ENCODE measurements at places on chromosomes 7 and 10.

GRCh38 chr10:118729641-118730258, 25.0 kb downstream of the CACUL1 start:
- no peak for DNase-seq

- no peak for DNase-seq
These were observed 556.5 kb upstream of the LRRN3 start for GRCh38 chr7:110534241-110534931.

DNA sequence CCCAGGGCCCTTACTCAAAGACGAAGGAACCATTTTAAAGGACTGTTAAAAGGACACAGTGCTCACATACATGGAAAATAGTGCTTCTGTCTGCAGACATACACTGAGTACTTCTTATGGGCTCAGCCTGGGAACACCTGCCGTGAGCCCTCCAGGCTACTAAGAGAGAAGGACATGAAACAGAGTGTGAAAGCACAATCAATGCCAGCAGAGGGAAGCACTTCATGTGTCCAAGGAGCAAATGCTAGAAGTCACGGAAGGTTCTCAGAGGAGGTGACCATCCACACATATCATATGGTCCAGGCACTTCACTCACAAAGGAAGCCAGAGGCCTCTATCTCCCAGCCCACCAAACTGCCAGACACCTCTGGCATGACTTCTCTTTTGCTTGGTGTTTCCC, 15.5 kb downstream of the ELMO1 start:
- no peak for DNase-seq

- no peak for DNase-seq
These were observed 730.6 kb upstream of the IGFBP3 start for GRCh38 chr7:46651561-46652088.

- DNase-seq: no peak
These were observed 121.1 kb downstream of the CXCL12 start for GRCh38 chr10:44263771-44264170.

GRCh38 chr10:3714531-3714930, 70.5 kb downstream of the KLF6 start:
- no peak for DNase-seq

DNA sequence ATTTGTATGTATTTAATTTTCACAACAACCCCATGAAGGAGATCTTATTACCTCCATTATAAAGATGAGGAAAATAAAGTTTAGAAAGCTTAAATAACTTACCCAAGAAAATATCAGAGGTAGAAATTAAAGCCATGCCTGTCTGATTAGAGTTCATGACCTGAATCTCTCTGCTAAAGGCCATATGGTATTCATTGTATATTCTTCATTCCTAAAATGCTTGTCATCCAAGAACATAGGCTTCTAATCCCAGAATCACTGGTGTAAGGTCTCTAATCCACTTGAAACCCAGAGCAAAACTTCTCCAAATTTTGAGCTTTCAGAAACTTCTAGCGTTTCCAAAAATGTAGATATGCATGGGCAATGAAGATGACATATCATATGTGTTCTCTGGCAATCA, 72.3 kb upstream of the YAE1 start:
- no peak for DNase-seq

GRCh38 chr7:138961159-138961558, 20.0 kb downstream of the KIAA1549 start:
- DNase-seq: no peak

DNA sequence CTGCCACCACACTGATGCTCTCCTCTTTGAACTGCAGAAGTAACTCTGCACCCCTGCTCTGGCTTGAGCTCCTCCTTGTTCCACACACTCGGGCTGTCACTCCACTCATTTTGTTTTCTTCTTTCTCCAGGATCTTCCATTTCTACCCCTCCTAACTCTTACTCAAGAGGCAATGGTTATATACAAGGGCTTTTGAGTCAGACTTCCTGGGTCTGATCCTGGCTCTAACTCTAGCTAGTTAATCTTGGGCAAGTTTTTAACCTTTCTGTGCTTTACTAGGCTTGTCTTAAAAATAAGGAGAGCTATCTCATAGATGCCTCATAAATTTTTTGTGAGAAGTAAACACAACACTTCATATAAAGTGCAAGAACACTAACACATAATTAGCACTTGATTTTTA, 45.3 kb upstream of the GNAI1 start:
- DNase-seq: no peak

GRCh38 chr10:124236816-124237215, 143.4 kb upstream of the CHST15 start:
- DNase-seq: no peak

DNA sequence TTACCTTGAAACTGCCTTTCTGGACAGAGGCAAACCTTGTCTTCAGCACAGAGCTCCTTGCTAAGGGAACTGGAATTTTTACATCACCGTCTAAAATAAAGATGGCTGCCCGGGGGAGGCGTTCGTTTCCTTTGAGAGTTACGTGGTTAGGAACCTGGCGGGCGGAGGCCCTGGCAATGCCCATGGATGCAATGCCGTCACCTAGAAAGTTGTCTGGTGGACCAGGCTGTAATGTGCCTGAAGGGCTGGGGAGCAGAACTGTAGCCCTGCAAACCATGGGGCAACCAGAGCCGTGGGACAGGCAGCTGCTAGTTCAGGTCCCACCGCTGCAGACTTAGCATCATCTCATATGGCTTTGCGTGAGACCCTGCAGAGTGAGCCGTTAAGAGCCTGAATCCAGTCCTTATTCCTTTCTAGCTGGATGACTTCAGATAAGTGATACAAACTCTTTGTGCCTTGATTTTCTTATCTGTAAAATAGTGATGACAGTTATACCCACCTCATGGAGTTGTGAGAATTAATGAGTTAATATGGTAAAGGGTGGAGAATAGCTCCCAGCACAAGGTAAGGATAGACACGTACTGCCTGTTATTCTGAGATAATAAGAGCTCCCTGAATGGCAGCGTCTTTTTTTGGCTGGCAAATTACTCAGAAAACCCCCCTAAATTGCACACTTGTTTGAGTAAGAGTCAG, 219.7 kb downstream of the EMX2 start:
- no peak for DNase-seq

- DNase-seq: no peak
These were observed 77.4 kb upstream of the RET start for GRCh38 chr10:42999385-43000020.

DNA sequence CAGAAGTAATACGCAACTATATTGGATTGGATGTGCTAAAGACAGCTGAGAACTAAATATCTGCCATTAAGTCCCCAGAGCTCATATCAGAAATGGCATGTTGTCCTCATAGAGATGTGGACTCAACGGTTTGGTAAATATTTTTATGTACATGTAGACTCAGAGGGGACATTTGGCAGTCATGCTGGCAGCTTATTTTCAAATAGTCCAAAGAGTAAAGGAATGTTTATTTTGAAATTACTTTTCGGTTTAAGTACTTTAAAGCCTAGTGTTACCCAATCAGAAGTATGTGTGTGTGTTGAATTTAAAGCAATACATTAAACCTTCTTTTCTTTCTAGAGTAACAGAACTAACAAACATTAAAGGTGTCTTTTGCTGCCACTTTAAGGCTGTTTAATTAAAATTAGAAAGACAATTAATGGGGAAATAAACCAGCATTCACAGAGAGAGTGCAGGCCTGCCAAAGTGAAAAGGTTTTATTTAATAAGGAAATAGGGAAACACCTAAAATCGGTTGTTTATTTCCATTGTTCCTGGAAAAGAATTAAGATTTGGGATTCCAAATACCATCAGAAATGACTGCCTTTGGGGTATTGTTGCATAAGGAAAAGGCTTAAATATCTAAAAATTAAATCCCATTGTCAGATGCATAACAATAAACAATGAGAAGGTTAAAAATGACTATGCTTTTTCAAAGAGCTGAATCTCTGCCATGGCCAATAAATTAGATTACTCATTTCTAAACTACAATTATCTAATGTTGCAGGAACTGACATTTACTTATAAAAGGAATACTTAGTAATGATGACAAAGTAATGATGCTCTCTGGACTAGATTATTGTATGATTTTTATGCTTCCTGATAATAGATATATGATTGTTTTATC, 113.4 kb upstream of the AHR start:
- no peak for DNase-seq
